Posterior cingulate gyrus (tissue), 11 donors: ENCODE measurements at places on chromosomes 4 and X.

- DNase-seq: no peak
These were observed 61.6 kb upstream of the NOCT start for GRCh38 chr4:138953961-138954371.

- DNase-seq: no peak
These were observed 61.7 kb upstream of the ATXN3L start for GRCh38 chrX:13381514-13381913.

GRCh38 chrX:13305108-13305507 is 14.7 kb downstream of the ATXN3L start:
- DNase-seq: no peak

DNA sequence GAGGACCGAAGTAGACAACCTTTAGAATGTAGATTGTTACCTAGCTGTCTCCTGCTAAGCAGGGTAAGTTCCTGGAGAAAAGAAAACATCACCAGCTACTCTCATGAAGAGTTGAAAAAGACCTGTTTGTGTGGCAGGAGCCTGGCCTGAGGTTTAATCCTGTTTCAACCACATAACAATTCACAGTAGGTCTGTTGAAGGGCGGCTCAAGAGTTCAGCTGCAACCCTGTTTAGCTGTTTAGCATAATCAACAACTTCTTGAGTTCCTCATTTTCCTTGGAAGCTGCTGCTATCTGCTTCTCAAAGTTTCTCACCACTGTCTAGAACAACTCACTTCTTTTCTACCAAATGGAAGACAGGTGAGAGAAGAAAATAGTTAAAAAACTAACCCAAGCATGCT is 170.4 kb upstream of the TET2 start:
- DNase-seq: no peak

- no peak for DNase-seq
These were observed 27.6 kb downstream of the ANXA10 start for GRCh38 chr4:168119890-168120289.

DNA sequence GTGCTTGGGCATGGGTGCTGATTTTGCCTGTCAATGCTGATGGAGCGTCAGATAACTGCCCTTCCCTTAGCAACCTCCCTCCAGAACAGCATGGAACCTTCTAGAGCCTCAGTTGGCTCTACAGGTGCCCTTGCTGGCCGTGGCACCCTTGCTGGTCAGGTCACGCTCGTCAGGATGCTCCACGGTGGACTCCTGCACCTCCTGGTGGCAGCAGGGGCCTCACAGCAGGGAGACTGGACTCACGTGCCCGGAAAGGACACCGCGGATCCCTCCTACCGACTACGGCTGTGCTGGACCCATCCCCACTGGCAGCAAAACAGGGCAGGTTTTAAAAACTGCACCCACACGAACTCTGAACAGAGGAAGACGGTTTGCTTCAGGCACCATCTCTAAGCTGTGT is 82.1 kb upstream of the AFAP1 start:
- DNase-seq: no peak

DNA sequence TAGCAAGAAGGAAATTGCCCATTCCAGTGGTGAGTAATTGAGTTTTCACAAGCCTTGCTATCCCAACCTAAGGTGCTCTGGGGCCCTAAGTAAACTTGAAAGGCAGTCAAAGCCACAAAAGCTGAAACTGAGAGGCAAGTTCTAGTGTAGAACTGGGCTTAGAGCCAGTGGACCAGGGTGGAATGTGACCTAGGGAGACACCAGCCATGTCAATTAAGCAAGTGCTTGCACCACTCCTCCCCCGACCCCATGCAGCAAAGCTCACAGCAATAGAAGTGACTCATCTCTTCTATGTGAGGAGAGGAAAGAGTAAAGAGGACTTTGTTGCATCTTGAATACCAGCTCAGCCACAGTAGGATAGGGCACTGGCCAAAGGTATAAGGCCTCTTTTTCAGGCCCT is 486.1 kb upstream of the POU3F4 start:
- DNase-seq: no peak

DNA sequence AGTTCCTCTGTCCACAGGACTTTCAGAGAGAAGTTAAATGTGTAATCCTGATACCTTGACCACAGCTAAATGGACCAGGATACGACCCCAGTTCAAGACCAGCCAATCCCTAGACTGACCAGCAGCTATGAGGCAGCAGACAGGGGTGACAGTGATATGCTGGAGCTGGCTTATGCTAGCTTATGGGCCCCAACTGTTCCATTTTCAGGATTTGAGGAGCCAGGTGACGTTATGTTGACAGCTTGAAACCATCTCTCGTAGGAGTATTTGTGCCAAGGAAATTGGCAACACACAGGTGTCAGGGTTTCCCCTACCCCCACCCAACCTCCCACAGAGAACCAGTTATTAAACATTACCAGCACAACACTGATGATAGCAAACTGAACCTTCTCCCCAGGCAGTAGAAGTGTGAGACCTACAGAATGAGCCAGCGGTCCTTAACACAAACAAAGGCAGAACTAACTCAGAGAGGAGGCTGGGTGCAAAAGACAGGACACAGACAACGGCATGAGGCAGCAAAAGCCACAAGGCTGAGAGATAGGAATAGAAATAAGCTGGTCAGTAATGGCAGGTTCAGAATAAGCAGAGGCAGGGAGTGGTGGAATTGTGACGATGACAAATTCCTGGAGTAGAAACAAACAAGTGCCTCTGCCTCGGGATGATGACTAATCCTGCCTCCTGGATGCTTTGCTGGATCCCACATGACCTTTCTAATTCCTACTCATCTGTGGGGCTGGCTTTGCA is 85.6 kb upstream of the CPEB2 start:
- no peak for DNase-seq

- DNase-seq: no peak
These were observed 2.3 kb downstream of the LRRC66 start for GRCh38 chr4:52017814-52018213.

DNA sequence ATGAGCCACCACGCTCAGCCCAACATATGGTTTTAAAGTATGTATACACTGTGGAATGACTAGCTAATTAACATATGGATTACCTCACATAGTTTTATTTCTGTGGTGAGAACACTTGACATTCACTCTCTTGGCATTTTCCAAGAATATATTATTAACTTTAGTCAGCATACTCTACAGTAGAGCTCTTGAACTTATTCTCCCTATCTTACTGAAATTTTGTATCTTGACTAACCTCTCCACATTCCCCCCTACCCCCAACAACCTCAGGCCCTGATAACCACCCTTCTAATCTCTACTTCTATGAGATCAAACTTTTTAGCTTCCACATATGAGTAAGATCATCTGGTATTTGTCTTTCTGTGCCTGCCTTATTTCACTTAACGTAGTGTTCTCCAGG is 38.6 kb upstream of the AGA start:
- no peak for DNase-seq

DNA sequence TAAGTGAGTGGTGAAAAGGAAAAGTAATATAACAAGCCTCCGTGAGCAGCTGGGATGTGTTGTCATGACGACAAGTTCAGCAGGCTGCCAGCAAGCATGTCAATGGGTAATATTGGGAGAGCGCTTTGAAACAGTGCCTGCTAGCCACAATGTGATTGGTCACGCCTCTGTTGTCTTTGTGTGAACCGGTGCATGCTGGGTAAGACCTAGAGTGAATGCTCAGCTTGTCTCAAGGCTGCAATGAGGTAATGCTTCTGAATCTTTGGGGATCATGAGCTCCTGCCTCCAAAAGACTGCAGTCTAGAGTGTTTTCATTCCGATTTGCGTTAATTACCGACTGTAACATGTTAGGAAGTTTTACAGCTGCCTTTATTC is 54.9 kb downstream of the STOX2 start:
- peak; percentile 82 for DNase-seq

DNA sequence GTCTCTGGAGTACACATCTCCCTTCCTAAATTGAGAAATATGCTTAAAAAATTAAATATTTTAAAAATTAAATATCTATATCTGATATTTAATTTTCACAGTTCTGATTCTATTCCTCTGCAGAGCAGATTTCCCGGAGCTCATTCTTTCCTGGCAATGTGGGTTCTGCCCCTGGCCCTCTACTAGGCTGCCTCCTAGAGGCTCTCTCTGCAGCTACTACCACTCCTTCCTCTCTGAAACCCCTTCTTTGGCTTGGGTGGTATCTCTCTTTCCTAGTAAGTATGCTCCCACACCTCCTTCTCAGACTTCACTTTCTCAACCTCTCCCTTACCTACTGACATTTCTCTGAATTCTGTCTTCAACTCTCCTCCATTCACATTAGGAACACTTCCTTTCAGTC is 45.3 kb downstream of the RPGR start:
- no peak for DNase-seq

GRCh38 chr4:39205000-39205399 is 22.7 kb downstream of the WDR19 start:
- DNase-seq: no peak

DNA sequence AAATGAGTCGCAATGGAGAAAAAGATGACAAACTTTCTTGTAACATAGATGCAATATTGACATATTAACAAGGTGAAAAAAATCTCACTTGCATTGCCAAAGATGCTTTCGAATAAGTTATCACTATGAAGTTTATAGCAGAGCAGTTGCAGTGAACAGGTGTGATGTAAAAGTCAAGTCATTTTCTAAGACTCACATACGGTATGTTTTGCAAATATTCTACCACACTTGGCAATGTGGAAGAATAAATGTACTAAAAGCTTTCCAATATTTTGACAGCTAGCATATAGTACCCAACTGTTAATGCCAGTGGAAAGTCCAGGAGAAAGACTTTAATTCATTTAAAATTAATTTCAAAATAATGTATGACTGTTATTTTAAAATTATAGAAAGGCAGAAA is 76.5 kb downstream of the GALNTL6 start:
- no peak for DNase-seq

DNA sequence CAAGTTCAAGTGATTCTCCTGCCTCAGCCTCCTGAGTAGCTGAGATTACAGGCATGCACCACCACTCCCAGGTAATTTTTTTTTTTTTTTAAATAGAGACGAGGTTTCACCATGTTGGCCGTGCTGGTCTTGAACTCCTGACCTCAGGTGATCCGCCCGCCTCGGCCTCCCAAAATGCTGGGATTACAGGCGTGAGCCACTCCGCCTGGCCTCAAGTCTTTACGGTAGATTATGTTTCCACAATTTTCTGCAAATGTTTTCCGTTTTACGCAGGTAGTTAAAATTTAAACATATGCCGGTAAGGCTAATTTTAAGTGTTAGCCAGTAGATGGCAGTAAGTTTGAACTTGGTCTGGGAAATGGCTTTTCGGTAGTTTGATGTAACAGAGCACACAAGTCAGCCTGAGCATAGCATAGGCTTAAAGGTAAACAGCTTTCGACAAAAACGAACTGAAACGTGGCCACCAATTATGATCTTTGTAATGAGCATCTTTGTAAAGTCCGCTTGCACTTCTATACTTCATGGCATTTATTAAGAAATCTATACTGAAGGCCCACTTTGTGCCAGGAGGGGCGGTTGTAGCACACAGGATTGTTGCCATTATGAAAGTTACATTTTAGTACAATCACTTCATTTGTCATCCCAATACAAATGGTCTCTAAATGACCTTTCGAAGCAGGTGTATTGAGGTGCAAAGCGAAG is 31.1 kb downstream of the CCKAR start:
- DNase-seq: no peak

- DNase-seq: no peak
These were observed 858.4 kb upstream of the POU3F4 start for GRCh38 chrX:82649645-82650044.

DNA sequence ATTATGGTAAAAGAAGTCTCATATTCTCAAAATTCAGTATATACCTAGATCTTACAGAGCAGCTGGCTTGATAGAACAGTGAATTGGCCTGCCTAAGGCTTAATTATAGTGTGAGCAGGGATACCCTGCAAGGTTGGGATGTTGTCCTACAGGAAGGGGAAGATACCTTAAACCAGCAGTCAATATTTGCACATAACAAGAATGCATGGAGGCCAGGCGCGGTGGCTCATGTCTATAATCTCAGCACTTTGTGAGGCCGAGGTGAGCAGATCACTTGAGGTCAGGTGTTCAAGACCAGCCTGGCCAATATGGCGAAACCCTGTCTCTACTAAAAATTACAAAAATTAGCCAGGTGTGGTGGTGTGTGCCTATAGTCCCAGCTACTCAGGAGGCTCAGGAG is 58.7 kb upstream of the ABCG2 start:
- DNase-seq: no peak

GRCh38 chrX:129877401-129877800 is 28.6 kb upstream of the UTP14A start:
- DNase-seq: no peak

- no peak for DNase-seq
These were observed 43.5 kb upstream of the GPR174 start for GRCh38 chrX:79100791-79101484.

GRCh38 chrX:8803326-8803725 is 2.1 kb upstream of the FAM9A start:
- DNase-seq: no peak

- no peak for DNase-seq
These were observed 57.5 kb upstream of the FAM47C start for GRCh38 chrX:36950495-36951253.

DNA sequence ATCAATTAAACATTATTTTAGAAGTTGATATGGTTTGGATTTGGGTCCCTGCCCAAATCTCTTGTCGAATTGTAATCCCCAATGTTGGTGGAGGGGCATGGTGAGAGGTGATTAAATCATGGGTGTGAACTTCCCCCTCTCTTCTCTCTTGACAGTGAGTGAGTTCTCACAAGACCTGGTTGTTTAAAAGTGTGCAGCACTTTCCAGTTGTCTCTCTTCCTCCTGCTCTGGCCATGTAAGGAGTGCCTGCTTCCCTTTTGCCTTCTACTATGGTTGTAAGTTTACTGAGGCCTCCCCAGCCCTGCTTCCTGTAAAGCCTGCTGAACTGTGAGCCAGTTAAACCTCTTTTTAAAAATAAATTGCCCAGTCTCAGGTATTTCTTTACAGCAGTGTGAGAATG is 141.4 kb downstream of the GALNTL6 start:
- no peak for DNase-seq

DNA sequence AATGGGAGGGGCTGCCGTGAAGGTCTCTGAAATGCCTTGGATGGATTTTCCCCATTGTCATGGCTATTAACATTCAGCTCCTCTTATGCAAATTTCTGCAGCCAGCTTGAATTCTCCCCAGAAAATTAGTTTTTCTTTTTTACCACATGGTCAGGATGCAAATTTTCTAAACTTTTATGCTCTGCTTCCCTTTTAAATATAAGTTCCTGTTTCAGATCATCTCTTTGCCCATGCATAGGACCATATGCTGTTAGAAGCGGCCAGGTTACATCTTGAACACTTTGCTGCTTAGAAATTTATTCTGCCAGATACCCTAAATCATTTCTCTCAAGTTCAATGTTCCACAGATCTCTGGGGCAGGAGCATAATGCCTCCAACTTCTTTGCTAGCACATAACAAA is 13.8 kb upstream of the CLDN34 start:
- no peak for DNase-seq
